ENCODE measurements at places on chromosomes 12 and 14. TPM values are rescaled to one million over a fixed set of nuclear protein-coding genes. Genes with fewer than 3 reads are reported as not detected.

Gene DLST
- total RNA-seq, result 39.3 TPM

Gene LRFN5
- not detected for total RNA-seq

Gene GNS
- 187 TPM for total RNA-seq

Gene SERPINA3
- total RNA-seq, result 1.7 TPM

Gene ST8SIA1
- 1.6 TPM for total RNA-seq

Gene CMA1
- not detected for total RNA-seq

Gene RND1
- total RNA-seq, result not detected

Gene XRCC3
- 7.0 TPM for total RNA-seq

GRCh38 chr14:22981876-22982476 is 375 bp downstream of the AJUBA start:
- DNase-seq, result no peak

DNA sequence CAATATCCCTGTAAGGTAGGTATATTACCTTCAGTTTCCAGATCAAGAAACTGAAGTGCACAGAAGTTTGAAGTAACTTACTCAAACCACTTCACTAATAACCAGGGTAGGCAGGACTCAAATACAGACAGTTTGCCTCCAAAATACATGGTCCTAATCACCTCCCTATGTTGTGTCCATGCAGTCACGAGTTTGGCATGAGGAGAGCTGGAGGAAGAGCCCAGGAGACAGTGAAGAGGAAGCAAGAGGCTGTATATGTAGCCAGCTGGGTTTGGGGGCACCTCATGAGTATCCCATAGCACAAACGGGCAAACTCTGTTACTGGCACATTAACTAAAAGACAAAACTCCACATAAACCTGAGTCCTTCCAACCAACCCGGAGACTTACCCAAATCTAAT is 79.2 kb downstream of the DUSP16 start:
- DNase-seq, result no peak

- no peak for DNase-seq
These were observed 216.7 kb downstream of the NUAK1 start for GRCh38 chr12:105921872-105922669.

DNA sequence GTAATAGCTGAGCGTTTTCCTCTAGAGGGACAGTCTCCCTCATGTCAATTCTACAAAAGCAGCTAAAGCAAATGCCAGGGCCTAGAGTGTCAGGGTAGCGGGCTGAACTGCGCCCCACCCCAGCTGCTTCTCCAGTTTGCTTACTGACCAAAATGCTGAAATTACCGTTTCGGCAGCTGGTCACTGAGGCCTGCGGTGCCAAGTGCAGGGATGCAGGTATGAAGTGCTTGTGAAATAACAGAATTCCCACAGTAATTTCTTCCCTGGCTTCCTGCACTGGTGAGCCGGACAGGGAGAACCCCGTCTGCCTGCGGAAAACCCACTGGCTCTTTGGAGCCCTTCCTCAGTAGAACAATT is 19.1 kb downstream of the PSMC1 start:
- DNase-seq, result no peak

DNA sequence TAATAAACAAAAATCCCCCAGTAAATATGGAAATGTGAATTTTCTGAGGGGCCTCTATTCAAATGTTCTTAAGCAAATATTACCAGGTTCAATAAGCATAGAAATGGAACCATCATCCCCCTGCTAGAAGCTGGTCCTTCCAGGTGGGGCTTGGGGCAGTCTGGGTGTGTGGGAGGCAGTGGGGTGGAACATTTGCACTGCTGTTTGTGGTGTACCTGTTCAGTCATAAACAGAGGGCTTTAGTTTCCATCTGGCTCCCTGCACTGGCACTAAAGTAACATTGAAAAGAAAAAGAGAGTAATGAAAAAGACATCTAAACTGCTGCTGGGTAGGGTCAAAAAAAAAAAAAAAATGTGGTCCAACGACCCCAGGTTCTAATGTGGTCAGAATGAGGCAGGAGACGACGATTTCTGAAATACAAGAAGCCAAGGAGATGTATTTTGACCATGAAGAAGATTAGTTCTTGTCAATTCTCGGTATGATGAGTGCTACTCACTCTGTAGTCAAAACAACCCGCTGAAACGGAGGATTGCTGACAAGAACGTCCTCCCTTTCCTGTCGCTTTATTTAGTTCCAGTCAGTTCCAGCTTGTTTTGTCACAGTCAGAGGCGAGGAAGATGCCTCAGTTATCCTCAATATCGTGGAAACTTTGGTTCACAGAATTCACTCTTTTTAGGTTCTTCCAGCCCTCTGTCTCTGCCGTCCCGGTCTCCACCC is 44.2 kb upstream of the MANSC4 start:
- DNase-seq, result no peak

- no peak for DNase-seq
These were observed 1.1 kb upstream of the SSH1 start for GRCh38 chr12:108858311-108859074.

DNA sequence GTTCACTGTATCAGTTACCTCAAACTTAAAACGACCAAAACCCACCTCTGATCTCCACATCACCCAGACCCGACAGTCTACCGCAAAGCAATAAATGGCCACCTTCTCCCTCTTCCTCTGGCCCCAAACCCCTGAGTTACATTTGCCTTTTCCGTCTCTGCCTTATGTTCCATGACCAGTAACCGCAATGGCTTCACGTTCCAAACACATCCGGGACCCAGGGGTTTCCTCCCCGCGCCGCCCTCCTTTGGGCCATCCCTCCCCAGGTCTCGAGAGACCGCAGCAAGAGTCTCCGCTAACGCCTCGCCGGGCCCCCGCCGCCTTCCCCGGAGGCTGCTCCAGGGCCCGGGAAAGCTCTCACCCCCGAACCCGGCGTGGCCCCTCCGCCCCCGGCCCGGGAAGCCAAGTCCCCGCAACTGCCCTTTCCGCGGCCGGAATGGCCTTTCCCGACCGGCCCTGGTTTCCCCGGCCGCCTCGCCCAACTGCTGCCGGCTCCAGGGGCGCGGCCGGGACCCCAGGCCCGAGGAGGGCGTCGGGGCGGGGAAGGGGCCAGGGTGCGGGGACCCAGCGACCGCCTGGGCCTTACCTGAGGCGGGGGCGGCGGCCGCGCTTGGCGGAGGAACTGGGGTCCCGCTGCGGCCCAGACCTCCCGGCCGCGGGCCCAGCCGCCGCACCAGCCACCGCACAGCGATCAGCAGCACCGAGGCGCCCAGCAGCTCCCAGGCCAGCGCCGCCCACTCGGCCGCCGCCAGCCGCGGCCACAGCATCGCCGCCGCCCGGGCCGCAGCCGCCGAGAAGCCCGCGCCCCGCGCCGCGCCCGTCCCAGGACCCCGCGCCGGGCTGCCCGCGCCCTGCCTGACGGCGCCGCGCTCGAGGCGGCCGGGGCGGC is at the start of gene ANKLE2:
Gene ANKLE2 (minus strand): TSS at position 801 of the 889 bp plus-strand sequence. CDS start 34 bp downstream, at position 767.
- peak; percentile 80 for DNase-seq

DNA sequence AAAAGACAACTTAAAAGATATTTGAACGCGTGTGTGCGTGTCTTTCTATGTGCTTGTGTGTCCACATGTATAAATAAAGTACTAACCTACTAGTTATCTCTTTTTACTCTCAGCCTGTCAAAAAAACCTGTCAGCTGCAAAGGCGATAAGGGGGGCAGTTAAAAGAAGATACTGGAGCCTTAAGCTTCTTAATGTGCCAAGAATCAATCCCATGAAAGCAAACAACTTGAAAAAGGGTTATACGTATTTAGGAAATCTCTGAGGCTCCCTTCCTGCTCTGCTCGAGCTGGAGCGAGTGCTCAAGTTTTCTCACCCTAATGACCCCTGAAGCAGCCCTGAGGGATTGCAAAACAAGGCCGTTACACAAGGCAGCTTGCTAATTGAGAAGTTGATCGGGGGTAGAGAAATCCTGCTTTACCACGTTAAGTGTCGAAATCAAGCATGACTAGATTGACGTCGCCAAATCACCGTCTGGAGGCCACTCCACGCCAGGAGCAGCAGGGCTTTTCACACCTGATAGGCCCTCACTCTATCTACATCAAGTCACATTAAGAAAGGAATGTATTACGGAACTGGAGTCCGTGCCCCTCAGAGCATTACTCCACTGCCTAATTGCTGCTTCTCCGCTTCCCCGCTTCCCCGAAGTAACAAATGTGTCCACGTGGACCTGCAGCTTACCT is 32.4 kb downstream of the LMO3 start:
- no peak for DNase-seq

DNA sequence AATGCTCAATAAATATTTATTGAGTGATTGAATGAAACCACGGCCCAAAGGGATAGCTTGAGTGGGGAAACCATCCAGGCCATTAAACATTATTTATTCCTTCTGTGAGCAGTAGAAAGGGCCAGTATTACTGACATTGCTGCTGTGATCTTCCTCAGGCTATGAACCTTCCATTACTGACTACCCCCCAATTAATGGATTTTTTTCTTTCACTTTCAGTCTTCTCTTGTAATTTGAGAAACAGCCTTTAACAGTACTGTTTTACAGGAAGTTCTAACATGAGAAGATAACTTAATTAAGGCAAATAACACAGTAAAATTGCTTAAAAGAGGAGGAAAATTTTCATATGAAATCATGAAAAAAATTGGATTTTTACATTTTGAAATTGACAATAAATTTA is 629.5 kb downstream of the TRHDE start:
- no peak for DNase-seq

DNA sequence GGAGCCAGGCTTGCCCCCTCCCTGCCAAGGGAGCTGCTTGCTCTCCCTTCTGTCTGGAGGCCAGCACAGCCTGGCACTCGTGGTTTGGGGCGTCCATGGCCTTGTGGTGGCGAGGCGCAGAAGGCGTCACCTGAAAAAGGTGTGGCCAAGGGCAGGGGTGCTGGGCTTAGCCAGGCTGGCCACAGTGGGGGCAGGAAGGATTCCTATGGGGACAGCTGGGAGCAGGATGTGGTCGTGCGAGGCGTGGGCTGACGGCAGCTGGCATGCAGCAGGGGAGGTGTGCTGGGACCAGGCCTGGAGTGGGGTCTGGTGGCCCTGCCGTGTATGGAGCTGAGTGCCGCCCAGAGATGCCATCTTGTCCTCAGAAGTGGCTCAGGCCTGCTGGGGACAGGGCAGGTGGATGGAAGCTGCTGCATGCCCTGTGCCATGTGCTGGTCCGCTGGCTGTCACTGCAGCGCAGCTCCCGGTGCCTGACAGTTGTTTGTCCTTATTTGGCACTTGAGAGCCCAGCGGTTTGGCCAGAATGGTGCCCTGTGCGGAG is 30.0 kb downstream of the SH2B3 start:
- DNase-seq, result peak; percentile 97

DNA sequence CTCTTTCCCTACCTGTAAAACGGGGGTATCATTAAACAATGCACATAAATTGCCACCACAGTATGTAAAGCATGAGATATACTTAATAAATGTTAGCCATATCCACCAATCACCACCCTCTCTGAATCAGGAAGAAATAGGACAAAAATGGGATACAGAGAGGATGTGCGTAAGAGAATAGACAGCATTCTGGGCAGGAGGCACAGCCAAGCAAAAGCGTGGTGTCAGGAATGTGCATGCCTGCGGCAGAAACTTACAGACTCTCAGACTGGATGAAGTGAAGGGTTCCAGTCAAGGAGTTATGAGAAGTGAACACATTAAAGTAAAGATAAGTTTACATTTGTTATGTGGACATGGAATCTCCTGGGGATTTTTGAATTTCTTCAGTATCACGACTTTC is 121.7 kb upstream of the MDM1 start:
- no peak for DNase-seq

GRCh38 chr12:49961111-49961922 is at the start of gene AQP5:
Gene AQP5, plus strand, starts transcription at chr12:49961872. Its CDS starts 146 bp downstream, at chr12:49962018.
- DNase-seq, result no peak

DNA sequence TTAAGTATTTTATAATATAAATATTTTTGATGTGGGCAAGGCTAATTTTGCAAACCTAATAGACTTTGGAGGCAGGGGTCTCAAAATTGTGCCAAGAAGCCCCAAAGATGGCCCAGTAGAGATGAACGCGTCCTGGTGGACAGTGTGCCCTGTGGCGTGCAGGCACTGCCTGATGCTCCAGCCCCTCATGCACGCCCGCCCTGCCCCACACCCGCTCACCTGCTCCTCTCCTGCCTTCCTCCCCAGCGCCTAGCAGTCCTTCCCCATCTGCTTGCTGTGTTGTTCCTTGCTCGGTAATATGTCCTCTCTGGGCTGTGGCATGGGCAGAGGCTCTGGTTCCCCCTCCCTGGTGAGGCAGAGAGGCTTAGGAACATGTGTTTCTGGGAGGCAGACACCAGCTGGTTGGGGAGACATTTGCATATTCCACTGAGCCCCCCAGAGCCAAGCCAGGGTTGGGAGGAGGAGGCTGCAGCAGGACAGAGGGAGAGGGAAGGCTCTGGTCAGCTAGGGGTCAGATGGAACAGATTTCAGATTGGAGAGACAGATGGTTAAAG is 46.8 kb upstream of the GPATCH2L start:
- DNase-seq, result no peak

DNA sequence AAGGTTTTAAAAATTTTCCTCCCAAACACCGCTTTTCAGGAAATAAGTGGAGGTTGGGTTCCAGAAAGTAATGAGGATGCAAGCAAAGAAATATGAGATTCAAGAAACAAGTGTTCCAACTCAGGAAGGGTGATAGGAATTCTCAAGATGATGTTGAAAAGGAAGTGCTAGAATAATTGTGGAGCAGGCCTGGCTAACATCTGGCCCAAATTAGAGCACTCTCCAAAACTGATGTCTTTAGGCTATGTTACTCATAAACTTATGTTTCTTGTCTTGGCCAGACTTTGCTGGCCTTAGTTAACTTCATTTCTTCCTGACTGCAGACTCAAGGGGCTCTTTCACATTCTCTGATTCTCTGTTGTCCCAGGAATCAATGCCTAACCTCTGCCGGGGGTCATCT is 116.3 kb downstream of the TMTC3 start:
- no peak for DNase-seq

DNA sequence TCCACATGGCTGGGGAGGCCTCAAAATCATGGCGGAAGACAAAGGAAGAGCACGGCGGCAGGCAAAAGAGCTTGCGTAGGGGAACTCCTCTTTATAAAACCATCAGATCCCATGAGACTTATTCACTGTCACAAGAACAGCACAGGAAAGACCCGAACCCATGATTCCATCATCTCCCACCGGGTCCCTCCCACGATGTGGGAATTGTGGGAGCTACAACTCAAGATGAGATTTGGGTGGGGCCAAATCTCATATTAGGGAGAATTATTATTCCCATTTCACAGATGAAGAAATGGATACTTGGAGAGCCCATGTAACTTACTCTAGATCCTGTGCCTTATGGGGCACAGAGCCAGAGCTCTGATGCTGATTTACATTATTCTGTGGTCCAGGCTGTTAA is 322.6 kb downstream of the PCNX1 start:
- DNase-seq, result no peak

DNA sequence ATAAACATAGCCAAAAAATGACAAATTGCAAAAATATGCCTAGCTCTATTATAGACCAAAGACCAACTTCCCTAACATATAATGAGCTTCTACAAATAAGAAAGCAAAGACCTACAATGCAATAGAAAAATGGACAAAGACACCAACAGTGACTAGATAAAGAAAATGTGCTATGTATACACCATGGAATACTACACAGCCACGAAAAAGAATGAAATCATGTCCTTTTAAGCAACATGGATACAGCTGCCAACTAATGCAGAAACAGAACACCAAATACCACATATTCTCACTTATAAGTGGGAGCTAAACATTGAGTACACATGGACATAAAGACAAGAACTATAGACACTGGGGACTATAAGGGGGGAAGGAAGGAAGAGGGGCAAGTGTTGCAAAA is 10.9 kb upstream of the PCNX1 start:
- no peak for DNase-seq

Measured in myocyte (in vitro differentiated cells).